Activated naive CD4-positive, alpha-beta T cell treated with Interleukin-2 at 50 U/mL for 16 hours (primary cell): ENCODE measurements at places on chromosomes 5 and 9.

DNA sequence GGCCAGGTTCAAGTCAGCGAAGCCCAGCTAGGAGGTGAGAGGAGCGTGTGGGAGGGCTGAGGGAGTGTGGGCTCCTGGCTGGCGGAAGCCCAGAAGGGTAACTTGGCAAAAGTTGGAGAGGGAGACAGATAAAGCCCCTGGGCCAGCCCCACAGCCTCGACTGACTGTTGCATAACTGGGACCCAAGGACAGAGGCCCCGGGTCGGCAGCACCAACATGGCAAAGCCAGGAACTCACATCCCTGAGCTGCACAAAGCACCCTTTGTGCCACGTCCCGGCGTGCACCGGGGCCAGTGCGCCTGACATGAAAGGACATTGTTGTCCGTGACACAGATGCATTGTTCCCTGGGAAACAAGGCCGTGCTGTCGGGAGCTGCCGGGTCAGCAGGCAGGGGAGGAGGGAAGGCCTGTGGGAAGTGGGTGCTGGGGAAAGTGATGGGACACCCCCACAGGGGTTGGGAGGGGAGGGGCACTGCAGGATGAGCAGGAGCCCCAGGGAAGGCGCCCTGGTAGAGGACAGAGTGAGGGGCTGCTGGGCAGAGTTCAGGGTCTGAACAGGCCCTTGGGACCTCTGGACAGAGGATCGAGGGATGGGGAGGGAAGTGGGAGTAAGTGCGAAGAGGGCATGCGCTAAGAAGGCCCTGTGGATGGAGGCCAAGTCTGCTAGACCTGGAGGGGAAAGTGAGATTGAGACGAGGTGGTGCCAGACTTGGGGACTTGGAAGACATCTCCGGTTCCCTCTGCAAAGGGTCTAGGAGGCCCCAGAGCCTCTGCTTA lies 13.0 kb upstream of the DPM2 start:
- no peak for DNase-seq

DNA sequence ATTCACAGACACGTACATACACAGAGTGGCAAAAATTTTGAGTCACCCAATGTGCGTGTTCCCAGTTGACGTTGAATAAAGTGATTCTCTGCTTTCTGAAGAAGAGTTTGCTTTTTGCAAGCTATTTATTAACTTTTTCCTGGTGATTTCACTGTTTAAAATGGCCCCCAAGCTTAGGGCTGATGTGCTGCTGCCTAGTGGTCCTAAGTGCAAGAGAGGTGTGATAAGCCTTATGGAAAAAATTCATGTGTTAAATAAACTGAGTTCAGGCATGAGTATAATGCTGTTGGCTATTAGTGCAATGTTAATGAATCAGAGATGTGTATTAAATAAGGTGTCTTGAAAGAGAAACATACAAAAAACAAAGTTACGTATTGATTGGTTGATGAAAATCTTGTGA lies 16.9 kb downstream of the CSNK1G3 start:
- no peak for DNase-seq

- no peak for DNase-seq
Observed at GRCh38 chr9:104682642-104683041, 11.7 kb upstream of the OR13D1 start.

GRCh38 chr9:134597957-134598883 lies 43.4 kb upstream of the COL5A1 start:
- DNase-seq = no peak

GRCh38 chr5:154320224-154321089 lies 125.3 kb upstream of the SAP30L start:
- DNase-seq = no peak

DNA sequence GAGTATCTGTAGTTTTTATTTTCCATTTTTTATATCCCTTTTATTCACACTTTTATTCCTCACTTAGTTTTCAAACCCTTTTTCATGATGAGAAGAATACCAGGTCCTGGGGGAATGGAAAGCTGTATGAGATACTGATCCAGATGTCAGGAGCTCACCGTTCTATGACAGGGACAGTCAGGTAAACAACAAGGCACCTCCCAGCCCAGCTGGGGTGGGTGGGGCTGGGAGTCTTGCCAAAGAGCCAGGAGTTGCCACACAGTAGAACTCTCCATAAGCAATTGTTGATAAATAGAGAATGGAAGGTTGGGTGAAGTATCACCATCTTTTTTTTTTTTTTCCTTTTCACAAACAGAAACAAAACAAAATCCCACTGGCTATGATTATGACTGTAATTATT lies 225.8 kb downstream of the NSG2 start:
- no peak for DNase-seq
